ENCODE measurements at places on chromosomes 6 and 20.

GRCh38 chr6:35319346-35320030 is 21.9 kb downstream of the DEF6 start:
- DNase-seq: no peak

- DNase-seq: no peak
These were observed 16.3 kb downstream of the NOX3 start for GRCh38 chr6:155439376-155439775.

GRCh38 chr6:121247386-121247785 is 86.9 kb downstream of the TBC1D32 start:
- DNase-seq: no peak

GRCh38 chr6:53446151-53446550 is 97.4 kb upstream of the ELOVL5 start:
- DNase-seq: no peak

DNA sequence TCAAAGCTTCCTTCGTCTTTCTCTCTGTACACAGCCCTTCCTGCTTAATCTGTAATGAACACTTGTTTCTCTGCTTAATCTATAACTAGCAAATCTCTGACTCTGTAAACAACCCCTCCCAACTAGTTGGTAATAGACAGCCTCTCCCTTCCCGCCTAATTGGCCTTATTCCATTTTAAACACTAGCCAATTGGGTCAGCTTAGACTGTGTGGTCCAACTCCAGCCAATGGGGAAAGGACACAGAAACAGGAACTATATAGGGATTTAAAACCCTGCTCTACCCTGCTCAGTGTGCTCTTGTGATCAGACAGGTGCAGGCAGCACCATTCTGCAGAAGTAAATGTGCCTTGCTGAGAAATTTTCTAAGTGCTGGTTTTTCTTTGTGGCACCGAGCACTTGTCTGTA is 18.5 kb downstream of the CHD6 start:
- no peak for DNase-seq

- no peak for DNase-seq
These were observed 60.5 kb upstream of the SAMD5 start for GRCh38 chr6:147447835-147448611.

DNA sequence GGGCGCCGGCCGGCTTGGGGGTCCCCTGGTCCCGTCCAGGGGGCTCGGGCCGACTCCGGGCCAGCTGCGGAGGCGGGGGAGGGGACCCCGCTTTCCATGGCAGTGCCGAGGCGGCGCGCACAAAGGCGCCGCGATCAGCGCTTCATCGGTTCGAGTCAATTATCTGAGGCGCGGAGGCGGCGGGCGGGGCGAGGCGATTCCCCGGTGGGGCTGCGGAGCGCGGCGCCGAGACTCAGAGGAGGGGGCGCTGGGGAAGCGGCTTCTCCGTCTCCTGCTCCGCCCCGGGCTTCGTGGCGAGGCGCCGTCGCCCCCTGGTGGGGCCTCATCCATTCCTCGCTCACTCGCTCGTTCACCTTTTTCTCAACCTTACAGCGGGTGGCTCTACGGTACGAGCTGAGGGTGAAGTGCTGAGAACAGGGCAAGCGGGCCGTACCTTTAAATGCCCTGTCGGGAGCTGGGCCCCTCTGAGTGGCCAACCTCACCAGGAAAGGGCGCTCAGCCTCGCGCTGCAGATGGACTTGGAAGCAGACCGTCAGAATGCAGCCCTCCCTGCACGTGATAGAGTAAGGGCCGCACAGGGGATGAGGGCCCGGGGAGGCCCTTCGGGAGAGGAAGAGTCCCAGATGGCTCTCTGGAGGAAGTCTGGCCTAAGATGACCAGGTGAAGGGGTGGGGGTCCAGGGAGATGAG is 39.9 kb downstream of the SLC52A3 start:
- DNase-seq: peak; percentile 77

DNA sequence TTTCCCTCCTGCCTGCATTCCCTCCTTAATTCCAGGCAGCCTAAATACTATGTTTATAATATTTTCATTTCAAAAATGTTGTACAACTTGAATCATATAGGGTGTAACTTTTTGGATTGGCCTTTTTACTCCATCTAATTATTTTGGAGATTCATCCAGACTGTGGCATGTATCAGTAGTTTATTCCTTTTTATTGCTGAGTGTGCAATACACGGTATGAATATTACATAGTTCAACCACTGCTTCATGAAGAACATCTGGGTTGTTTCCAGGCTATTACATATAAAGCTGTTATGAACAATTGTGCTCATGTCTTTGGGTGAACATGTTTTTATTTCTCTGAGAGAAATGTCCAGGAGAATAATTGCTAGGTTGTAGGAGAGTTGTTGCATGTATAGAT is 253.5 kb upstream of the SLC35B3 start:
- no peak for DNase-seq

DNA sequence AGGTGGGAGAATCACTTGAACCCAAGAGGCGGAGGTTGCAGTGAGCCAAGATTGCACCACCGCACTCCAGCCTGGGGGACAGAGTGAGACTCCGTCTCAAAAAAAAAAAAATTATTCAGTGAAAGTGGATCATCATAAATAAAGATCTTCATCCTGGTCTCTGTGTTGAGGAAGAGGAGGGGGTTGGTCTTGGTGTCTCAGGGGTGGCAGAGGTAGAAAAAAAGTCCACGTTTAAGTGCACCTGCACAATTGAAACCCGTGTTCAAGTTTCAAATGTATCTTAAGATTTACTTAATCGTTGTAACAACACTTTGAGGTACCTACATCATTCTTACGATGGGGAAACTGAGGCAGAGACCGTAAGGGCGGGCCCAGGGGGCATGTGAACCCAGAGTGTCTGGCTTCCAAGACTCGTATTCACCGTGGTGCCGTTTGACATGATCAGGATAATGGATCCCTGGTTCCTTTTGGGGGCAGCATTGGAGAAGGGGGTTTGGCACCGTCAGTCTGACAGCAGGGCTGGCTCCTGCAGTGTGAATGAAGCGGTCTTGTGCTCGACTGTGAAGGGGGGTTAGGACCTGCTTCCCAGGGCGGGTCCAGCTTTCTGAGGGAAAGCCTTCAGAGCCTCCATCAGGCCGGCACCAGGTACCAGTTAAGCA is 32.9 kb upstream of the ID1 start:
- no peak for DNase-seq

- DNase-seq: no peak
These were observed 37.2 kb downstream of the CPXM1 start for GRCh38 chr20:2763186-2763585.
